ENCODE measurements at places on chromosomes 2 and 18. TPM values are rescaled to one million over a fixed set of nuclear protein-coding genes. Genes with fewer than 3 reads are reported as not detected.

PRSS56 gene
- polyA plus RNA-seq: not detected

TSPYL6 gene
- not detected for polyA plus RNA-seq

ZNG1B gene
- polyA plus RNA-seq: 14.8 TPM

WNT10A gene
- polyA plus RNA-seq: 0.07 TPM

IL1F10 gene
- polyA plus RNA-seq: not detected

SCN3A gene
- 0.56 TPM for polyA plus RNA-seq

AKAIN1 gene
- polyA plus RNA-seq: not detected

CPLX4 gene
- polyA plus RNA-seq: 0.07 TPM

ITPRIPL1 gene
- polyA plus RNA-seq: 1.2 TPM

NOP58 gene
- 29.3 TPM for polyA plus RNA-seq

FAP gene
- polyA plus RNA-seq: 1.7 TPM

PROC gene
- 0.12 TPM for polyA plus RNA-seq

ATP6V1B1 gene
- polyA plus RNA-seq: 4.2 TPM

GPAT2 gene
- polyA plus RNA-seq: 2.5 TPM

PDE11A gene
- polyA plus RNA-seq: 0.72 TPM

MC5R gene
- 0.40 TPM for polyA plus RNA-seq
